Gastrocnemius medialis (tissue), 4 donors: ENCODE measurements at places on chromosomes 6 and 20. TPM values are rescaled to one million over a fixed set of nuclear protein-coding genes. Genes with fewer than 3 reads are reported as not detected.

- DNase-seq = no peak
- H3K27ac ChIP-seq = no peak overlapping the region
- H3K4me1 ChIP-seq = no peaks in the 10 kb centered on the region
- no peaks in the 10 kb centered on the region for H3K27me3 ChIP-seq
These were observed 35.4 kb upstream of the RCAN2 start for GRCh38 chr6:46526607-46527006.

DNA sequence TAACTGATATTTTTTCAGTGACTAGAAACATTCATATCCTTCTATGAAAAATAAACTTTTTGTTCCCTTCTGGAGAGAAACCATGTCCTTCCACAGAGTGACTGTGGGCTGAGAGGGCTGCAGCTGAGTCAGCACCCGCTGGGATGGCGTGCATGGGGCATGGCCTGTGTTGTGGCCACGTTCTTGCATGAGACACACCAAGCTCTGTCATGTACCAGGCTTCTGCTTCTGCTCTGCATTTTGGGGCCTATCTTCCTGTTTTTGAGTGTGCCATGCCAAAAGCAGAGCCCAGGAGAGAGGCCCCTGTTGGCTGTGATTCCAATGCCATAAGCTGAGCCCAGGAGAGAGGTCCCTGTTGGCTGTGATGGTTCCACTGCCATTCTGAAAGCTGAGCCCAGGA is 10.8 kb downstream of the APMAP start:
- H3K4me1 ChIP-seq = peaks cover 27% of the 10 kb centered on the region
- H3K27ac ChIP-seq = no peak overlapping the region
- H3K4me3 ChIP-seq = no peak overlapping the region
- H3K36me3 ChIP-seq = peaks cover 23% of the 10 kb centered on the region

GRCh38 chr6:163776196-163776905 is 361.8 kb downstream of the QKI start:
- peaks cover 27% of the 10 kb centered on the region for H3K4me1 ChIP-seq
- H3K36me3 ChIP-seq = no peaks in the 10 kb centered on the region
- H3K27me3 ChIP-seq = no peaks in the 10 kb centered on the region

GRCh38 chr20:51481341-51481914 is 61.1 kb downstream of the NFATC2 start:
- no peaks in the 10 kb centered on the region for H3K27me3 ChIP-seq

DNA sequence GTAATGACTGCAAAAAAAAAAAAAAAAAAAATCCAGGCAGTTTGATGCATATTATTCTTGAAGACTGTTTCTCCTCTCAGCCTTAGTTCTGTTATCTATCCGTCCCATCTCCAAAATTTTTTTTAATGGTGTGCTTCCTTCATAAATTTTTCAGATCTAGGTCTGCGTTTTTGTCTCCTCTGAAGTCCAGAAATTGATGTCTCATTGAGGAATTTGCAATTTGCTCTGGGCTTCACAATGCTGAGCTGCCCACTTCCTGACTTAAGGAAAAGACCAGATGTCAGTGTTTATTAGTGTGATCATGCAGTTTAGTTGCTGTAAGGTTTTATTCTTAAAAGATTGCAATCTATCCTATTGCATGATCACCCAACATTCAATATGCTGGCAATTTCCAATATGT is 297.6 kb downstream of the ZNF217 start:
- H3K4me3 ChIP-seq = no peak overlapping the region
- no peaks in the 10 kb centered on the region for H3K27me3 ChIP-seq
- no peak overlapping the region for H3K27ac ChIP-seq
- H3K36me3 ChIP-seq = no peaks in the 10 kb centered on the region

Gene RBM38
- total RNA-seq = 202 TPM

- no peak for DNase-seq
- no peak overlapping the region for H3K4me3 ChIP-seq
These were observed 39.7 kb downstream of the PIM1 start for GRCh38 chr6:37209461-37210205.
